ENCODE measurements at places on chromosomes 6 and 20.

DNA sequence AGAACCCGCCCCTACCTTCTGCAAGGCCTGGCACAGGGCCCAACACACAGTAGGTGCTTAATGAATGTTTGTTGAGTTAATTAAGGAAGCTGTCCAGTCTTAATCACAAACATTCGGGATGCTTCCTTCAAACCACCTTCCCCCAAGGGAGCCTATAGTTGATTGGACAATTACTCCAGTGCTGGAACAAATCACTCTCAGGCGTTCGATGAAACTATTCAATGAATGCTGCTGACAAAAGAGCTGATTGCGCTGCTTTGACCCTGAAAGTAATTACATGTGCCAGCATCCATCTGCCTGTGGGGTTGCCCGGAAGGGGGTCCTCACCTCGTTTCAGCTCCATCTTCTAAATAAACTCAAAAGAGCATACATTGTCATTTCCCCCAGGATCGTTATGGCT, 112.0 kb upstream of the SRSF6 start:
- no peak for DNase-seq

- no peak for DNase-seq
These were observed 39.8 kb upstream of the TAGAP start for GRCh38 chr6:159084493-159085091.

- no peak for DNase-seq
These were observed 202.6 kb downstream of the DTNBP1 start for GRCh38 chr6:15460110-15460727.

- DNase-seq = no peak
These were observed 21.8 kb upstream of the LRRN4 start for GRCh38 chr20:6075428-6076219.

DNA sequence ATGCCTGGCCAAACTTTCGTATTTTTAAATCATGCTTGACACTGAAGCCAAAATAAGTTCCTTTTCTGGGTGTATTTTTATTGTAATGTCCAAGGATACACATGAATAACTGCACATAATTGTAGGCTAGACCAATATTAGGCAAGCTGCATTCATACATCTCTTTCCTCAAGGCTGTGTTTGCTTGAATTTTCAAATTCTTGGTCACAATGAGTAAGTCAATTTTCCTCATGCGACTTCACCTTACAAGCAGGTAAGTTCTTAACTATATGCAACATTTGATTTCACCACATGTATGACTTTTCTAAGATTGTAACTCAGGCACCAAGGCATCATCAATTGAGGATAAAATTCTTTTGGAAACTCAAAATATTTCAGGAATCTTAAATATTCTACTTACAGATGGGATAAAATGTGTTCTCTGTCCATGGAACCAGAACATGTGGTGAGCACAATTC, 112.4 kb upstream of the ZNF217 start:
- DNase-seq = no peak
